A375 (cell line): ENCODE measurements at places on chromosomes 1 and 21. TPM values are rescaled to one million over a fixed set of nuclear protein-coding genes. Genes with fewer than 3 reads are reported as not detected.

HTR6 gene
- 0.15 and 0.27 TPM in 2 replicates for total RNA-seq

FAM110D gene
- 0.03 TPM in 1 of 2 replicates, not detected in the other for total RNA-seq

TENT5C gene
- total RNA-seq: under 0.01 and 0.11 TPM in 2 replicates

TTLL7 gene
- 1.8 and 4.3 TPM in 2 replicates for total RNA-seq

AMY2B gene
- total RNA-seq: 0.83 and 1.1 TPM in 2 replicates

CELA3B gene
- total RNA-seq: not detected in 2 replicates

PLEKHO1 gene
- total RNA-seq: 19.2 and 27.2 TPM in 2 replicates

MYBPH gene
- not detected in 2 replicates for total RNA-seq

CSMD2 gene
- 0.60 and 0.90 TPM in 2 replicates for total RNA-seq

MYCL gene
- 1.6 and 2.5 TPM in 2 replicates for total RNA-seq

IL23R gene
- total RNA-seq: not detected in 2 replicates

CLEC20A gene
- total RNA-seq: not detected in 2 replicates

ZNF697 gene
- 27.9 and 31.6 TPM in 2 replicates for total RNA-seq

BSND gene
- not detected in 2 replicates for total RNA-seq

CFAP74 gene
- not detected in 2 replicates for total RNA-seq

PLA2G2C gene
- total RNA-seq: not detected in 2 replicates

OR10K1 gene
- not detected in 2 replicates for total RNA-seq

LMO4 gene
- total RNA-seq: 37.6 and 38.2 TPM in 2 replicates

CTSK gene
- total RNA-seq: 3.5 and 6.1 TPM in 2 replicates

OR6K3 gene
- total RNA-seq: not detected in 2 replicates

IL20 gene
- total RNA-seq: 0.23 TPM in 1 of 2 replicates, not detected in the other

AQP10 gene
- total RNA-seq: not detected in 2 replicates

RHCE gene
- total RNA-seq: 1.0 and 2.4 TPM in 2 replicates

LAMB3 gene
- total RNA-seq: 14.7 and 24.7 TPM in 2 replicates

DNTTIP2 gene
- total RNA-seq: 35.4 and 42.7 TPM in 2 replicates

TNFRSF9 gene
- 0.04 and 0.29 TPM in 2 replicates for total RNA-seq

PTGER3 gene
- total RNA-seq: 0.04 TPM in 1 of 2 replicates, not detected in the other

RGL1 gene
- 4.8 and 5.4 TPM in 2 replicates for total RNA-seq

AMY1C gene
- not detected in 2 replicates for total RNA-seq

PRELP gene
- not detected in 2 replicates for total RNA-seq

LRRC8D gene
- 22.0 and 28.8 TPM in 2 replicates for total RNA-seq

INTS3 gene
- total RNA-seq: 37.6 and 41.5 TPM in 2 replicates

KCNJ6 gene
- total RNA-seq: 0.03 and 0.04 TPM in 2 replicates

CD5L gene
- total RNA-seq: not detected in 2 replicates

PGM1 gene
- 66.9 and 74.6 TPM in 2 replicates for total RNA-seq

FLG2 gene
- total RNA-seq: not detected in 2 replicates

LPAR3 gene
- 6.8 and 8.7 TPM in 2 replicates for total RNA-seq

C1orf105 gene
- not detected in 2 replicates for total RNA-seq

HSD11B1 gene
- not detected in 2 replicates for total RNA-seq

VWA5B1 gene
- total RNA-seq: not detected in 2 replicates

LYPD8 gene
- 0.56 TPM in 1 of 2 replicates, not detected in the other for total RNA-seq

CELSR2 gene
- total RNA-seq: 5.7 and 6.4 TPM in 2 replicates

KRTAP6-3 gene
- total RNA-seq: not detected in 2 replicates

PLA2G2F gene
- not detected in 2 replicates for total RNA-seq

FAM43B gene
- not detected in 2 replicates for total RNA-seq

CELA2B gene
- total RNA-seq: not detected in 2 replicates

KANK4 gene
- not detected in 2 replicates for total RNA-seq

SLC30A10 gene
- total RNA-seq: not detected in 2 replicates
